Endodermal cell (in vitro differentiated cells): ENCODE measurements at places on chromosomes 4 and X. TPM values are rescaled to one million over a fixed set of nuclear protein-coding genes. Genes with fewer than 3 reads are reported as not detected.
A peak's percentile ranks its signal among the peaks of the same experiment; 100 is the strongest.

GRCh38 chr4:175290401-175290800 lies 372.2 kb downstream of the ADAM29 start:
- no peak overlapping the region for H3K27ac ChIP-seq
- no peaks in the 10 kb centered on the region for H3K4me1 ChIP-seq
- H3K27me3 ChIP-seq, result no peaks in the 10 kb centered on the region

Gene MTNR1A
- 1.5 and 1.6 TPM in 2 replicates for total RNA-seq

DNA sequence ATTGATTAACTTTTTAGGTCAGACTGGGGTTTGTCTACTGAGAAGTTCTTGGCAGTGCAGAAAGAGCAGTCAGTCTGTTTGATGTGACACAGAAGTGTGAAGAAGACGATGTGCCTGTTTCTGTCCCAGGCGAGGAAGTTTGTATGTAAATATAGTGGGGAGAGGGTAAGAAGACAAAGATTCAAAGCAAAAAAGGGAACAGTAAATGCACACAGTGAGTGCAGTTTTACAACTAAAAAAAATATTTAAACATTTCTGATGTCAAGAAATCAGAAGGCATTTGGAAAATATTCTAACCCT lies 264.9 kb downstream of the RAPGEF2 start:
- peaks cover 10% of the 10 kb centered on the region for H3K36me3 ChIP-seq
- DNase-seq, result no peak
- H3K27me3 ChIP-seq, result no peaks in the 10 kb centered on the region
- no peak overlapping the region for H3K27ac ChIP-seq

DNA sequence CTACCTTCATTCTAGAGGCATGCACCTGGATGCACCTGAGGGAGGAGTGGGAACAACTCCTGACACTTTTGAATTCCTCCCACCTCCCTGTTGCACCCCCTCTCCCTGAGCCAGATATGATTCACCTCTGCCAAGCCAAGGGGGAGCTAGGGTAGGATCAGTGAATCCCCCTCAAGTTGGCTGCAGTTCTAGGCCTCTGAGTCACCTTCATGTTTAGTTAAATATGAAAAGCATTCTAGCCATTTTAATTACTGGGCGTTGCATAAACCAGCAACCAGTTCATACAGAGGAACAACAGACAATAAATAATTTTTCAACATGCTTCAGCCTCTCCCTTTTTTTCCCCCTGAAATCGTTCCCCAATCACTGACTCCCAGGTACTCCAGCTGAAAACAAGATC lies 1440.2 kb downstream of the ADGRL3 start:
- H3K27me3 ChIP-seq, result no peaks in the 10 kb centered on the region
- DNase-seq, result no peak
- no peak overlapping the region for H3K27ac ChIP-seq
- no peaks in the 10 kb centered on the region for H3K4me1 ChIP-seq
- H3K4me3 ChIP-seq, result no peak overlapping the region

DNA sequence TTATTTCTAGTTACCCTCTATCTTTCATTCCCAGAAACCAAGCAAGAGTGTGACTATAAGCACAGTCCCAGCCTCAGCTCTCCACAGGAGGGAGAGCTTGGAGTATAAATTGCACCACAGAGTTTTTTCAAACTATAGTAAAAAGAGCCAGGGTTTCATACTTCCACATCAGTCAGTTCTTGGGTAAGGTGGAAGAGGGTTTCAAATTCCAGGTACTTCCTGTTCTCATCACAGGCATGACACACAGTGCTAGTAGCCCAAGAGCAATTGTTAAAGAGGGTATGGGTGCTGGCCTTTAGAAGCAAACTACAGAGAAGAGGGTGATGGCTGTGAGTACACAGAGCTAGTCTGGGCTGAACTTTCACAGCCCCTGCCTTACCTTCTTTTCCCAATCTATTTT lies 5.7 kb upstream of the IL1RAPL1 start:
- DNase-seq, result no peak
- no peaks in the 10 kb centered on the region for H3K36me3 ChIP-seq
- no peak overlapping the region for H3K4me3 ChIP-seq
- peaks cover 16% of the 10 kb centered on the region for H3K27me3 ChIP-seq
- no peaks in the 10 kb centered on the region for H3K4me1 ChIP-seq
- no peak overlapping the region for H3K27ac ChIP-seq

- DNase-seq, result no peak
- H3K27me3 ChIP-seq, result no peaks in the 10 kb centered on the region
- peaks cover 7% of the 10 kb centered on the region for H3K36me3 ChIP-seq
- H3K4me1 ChIP-seq, result no peaks in the 10 kb centered on the region
- peak overlapping the region; percentile 92 for H3K4me3 ChIP-seq
Measured at GRCh38 chr4:75726577-75726976, 2.2 kb downstream of the USO1 start.
